T-cell (primary cell): ENCODE measurements at places on chromosomes 7 and 10.

GRCh38 chr7:111987115-111987826 lies 218.9 kb downstream of the DOCK4 start:
- no peak for DNase-seq

GRCh38 chr10:11647676-11648075 lies 36.2 kb upstream of the USP6NL start:
- no peak for DNase-seq

DNA sequence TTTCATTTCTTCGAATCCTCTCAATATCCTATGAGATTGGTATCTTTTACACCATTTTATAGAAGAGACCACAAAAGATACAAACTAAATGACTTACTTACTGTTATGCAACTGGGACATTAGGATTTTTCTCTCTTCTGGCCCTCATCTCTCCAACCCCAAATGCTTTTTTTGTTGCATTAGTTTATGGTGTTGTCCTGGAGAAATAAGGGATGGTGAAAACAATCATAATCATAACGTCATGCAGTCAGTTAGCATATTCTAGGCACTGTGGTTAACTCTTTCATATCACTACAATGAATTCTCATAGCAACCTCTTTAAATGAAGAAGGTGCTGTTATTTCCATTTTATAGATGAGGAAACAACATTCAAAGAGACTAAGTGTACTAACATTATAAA lies 104.6 kb downstream of the PON1 start:
- DNase-seq = no peak

DNA sequence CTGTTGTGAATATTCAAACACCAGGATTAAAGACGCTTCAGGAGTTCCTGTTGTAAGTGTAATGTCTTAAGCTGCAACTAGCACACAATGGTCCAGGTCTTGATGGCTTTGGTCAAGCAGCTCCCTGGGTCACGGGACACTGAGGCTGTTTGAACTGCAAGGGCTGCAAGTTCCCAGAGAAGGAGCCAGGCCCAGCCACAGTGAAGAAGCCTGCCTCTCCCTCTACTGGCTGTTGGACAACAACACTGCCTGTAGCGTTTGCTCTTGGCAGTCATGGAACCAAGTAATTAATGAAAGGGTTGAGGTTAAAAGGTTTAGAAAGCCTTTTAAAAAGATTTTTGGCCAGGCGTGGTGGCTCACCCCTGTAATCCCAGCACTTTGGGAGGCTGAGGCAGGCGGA lies 31.9 kb upstream of the GUSB start:
- no peak for DNase-seq

DNA sequence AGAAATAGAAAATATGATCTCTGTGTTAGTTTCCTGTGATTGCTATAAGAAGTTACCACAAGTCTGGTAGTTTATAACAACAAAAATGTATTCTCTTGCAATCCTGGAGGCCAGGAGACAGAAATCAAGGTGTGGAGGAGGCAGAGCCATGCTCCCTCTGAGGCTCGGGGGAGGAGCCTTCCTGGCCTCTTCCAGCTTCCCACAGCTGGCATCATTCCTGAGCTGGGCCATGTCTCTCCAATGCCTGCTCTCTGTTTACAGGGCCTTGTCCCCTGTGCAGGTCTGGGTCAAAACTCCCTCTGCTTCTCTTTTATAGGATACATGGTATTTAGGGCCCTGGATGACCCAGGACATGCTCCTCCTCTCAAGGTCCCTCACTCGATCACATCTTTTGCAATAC lies 81.3 kb upstream of the RET start:
- DNase-seq = no peak

DNA sequence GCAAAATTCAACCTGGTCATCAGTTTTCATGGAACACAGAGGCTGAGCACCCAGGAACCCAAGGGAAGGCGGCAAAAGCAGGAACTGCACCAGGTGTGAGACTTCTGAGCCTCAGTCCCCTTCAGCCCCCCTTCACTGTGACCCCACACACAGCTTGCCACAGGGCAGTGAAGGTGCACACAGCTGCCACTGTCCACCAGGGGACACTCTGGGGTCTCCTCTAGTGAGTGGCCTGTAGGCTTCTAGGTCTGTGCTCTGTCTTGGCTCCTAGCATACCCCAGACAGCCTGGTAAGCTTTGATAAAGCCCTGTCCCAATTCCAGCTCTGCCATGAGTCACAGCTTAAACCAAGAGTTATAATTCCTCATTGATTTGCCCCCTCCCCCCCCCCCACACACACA lies 12.1 kb downstream of the KCNH2 start:
- DNase-seq = no peak

GRCh38 chr10:70354100-70354499 lies 28.3 kb downstream of the LRRC20 start:
- no peak for DNase-seq

DNA sequence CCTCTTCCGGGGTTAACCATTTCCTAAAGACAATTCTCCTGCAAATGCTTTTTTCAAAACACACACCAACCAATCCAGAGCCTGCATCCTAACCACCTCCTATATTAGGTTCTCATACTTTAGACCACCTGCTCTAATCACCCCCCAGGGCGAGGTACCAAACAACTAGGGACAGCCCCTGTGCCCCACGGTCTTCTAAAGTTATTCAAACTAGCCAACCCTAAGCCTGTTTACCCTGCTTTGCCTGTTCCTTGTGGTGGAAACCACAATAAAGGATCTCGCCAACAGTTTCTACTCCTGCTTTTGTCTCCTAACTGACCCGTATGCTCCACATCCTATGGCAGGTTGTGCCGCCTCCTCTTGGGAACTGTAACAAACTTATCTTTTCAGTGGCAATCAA lies 21.1 kb downstream of the SP4 start:
- DNase-seq = no peak

DNA sequence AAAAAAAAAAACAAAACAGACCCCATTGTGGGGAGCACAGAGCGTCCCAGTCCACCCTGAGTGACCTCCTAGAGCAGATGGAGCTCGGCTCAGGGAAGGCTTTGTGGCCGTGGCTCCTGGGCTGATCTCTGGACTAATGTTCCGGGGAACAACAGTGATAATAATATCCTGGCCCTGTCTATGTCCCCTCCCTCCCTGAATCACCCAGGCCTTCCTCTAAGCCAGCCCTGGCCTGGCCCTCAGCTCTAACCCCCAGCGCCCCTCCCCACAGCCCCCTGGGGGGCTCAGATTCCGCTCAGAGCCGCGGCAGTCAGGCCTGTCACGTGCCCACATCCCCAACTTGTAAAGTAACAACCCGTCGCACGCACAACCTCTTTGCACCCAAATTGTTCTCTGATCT lies 48.3 kb downstream of the MICALL2 start:
- no peak for DNase-seq

DNA sequence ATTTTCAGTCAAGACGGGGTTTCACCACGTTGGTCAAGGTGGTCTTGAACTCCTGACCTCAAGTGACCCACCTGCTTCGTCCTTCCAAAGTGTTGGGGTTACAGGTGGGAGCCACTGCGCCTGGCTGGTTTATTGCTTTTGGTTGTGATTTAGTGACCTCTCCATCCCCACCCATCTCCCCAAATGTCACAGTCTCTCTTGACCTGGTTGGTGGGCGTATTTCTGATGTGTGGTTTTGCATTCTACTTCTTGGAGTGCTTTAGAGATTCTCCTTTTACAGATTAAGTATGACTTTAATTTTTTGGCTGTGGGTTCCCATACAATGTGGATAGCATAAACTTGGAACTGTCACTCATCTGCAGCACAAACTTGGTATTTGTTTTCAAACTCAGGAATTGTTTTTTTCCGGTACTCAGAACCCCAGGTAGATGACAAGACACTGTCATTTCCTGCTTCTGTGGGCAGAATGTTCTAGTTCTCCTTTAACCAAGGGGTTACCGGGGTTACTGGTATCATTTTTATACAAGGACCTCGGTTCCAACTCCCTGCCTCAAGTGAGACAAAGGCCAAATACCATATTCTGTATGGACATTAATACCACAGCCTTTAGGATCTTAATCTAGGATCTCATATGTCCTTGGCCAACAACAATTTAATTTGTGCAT lies 50.5 kb downstream of the MRC1 start:
- no peak for DNase-seq

DNA sequence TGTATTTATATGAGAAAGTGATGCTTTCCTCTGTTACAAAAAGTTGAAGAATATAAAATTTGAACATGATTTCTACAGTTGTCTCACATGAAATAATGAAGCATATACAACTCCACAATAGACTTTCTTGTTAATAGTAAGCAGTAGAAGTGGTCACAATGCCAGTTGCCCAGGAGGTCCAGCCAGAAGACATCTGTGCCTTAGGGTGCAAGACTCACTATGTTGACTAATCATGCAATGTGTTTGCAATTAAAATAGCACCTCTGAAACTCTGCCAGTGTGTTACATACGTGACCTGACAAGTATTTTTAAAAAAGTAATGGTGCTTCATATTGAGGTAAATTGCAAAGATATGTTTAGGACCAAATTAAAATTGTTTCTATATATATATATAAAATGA lies 547.2 kb downstream of the ETV1 start:
- DNase-seq = no peak

DNA sequence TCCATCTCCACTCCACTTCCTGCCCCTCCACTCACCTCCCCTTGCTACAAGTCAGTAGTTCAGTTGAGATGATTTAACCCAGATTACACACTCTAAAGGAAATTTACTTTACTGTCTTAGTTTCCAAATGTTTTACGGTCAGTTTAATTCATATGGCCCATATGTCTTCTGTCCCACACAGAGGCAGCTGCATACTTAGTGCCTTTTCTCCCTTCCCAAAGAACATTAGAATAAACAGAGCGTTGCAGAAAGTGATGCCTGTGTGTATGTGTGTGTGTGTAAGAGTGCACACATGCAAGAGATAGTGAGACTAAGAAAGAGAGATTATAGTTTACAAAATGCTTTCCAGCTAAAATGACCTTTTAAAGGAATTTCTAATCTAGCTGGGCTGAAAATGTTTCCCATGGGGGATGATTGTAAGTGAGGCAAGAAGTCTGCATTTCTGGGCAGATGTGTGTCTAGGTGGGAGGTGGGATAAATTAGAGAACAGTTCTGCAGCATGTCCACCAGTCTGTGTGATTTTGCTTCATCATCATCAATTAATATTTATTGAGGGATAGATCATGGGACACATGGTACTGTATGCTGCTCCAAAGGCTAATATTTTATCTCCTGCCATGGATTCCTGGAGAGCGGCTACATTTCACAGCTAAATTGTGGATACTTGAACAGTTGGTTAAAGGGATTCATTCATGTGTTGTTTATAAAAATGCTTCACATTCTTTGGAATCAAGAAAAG lies 81.5 kb downstream of the NXPH1 start:
- no peak for DNase-seq

- DNase-seq = no peak
These were observed 2.8 kb downstream of the CLCN1 start for GRCh38 chr7:143318661-143319060.
